ENCODE measurements at places on chromosomes 2 and 18.

- no peak for DNase-seq
Observed at GRCh38 chr2:190354003-190354690, 10.8 kb downstream of the INPP1 start.

DNA sequence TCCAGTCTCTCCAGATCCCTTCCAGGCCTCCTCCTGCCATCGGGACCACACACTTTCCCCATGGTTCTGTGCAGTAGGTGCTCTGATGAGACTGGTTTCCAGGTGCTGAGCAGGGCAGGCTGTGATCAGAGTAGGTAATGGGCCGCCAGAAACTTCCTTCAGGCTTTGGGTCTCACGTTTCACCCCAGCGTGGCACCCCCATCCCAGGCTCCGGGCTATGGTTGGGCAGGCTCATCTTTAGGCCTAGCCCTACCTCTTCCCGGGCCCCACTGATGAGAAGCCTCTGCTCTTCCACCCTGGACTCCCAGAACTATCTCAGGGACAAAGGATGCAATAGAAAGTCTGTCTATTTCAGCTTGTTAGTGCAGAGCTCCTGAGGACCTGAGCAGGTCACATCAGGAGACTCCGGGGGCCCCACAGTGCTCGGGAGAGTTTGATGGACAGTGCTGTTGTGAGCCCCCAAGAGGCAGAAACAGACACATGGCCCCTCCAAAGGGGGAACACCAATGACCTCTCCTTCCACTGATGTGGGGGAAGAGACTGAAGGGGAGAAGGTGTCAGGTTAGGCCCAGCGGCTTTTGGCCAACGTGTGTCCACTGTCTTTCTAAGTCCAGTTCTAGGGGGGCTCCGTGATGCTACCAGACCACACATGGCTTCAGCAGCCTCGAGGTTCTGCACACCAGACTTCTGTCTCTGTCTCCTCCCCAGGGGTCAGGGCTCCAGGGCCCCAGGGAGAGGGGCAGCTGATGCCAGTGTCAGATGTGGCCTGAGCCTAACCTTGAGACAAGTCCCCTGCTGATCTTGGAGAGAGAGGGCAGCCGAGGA lies 5.8 kb upstream of the PROM2 start:
- DNase-seq: no peak

GRCh38 chr2:219352448-219353023 lies 20.0 kb upstream of the RESP18 start:
- DNase-seq: peak; percentile 77

- peak; percentile 45 for DNase-seq
Observed at GRCh38 chr2:106885329-106885728, 638 bp downstream of the ST6GAL2 start.

- peak; percentile 23 for DNase-seq
Observed at GRCh38 chr18:55489034-55489986, 98.7 kb downstream of the TCF4 start.

Measured in fibroblast of skin of scalp (primary cell).